ENCODE measurements at places on chromosomes 16 and 17.

- no peak for DNase-seq
These were observed 14.5 kb upstream of the PITPNM3 start for GRCh38 chr17:6570731-6571451.

DNA sequence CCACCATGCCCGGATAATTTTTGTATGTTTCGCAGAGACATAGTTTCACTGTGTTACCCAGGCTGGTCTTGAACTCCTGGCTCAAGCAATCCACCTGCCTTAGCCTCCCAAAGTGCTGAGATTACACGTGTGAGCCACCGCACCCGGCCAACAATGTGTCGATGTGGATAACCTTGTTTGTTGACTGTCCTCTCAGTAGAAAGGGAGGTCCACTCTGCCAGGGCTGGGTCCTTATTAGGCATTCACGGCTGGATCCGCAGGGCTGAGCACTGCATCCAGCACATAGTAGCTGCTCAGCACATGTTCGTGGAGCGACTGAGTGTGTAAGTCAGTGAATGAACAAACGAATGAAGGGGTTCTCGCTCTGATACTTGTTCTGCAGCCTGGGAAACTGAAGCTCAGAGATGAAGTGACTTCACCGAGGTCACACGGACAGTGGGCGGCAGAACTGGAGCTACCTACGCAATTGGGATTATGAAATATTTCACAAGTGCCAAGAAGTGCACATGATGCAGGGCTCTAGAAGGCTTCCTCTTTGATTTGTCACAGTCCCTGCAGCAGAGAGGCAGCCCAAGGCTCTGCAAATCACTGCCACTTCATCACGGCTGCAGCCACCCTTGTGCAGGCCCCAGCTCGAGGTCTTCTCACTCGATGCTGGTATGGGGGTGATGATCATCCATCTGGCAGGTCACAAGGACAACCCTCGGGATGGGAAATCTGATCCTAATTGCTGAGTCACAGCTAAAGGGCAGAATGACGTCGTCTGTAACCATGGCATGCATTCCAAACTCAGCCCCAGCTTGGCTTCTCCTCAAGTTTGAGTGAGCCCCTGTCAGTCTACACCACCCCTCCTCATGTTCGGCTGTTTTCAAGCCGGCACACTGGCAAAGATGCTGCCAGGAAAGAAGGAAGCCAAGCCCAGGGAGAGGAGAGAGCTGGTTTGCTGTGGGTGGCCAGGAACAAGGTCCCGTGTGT is 28.0 kb upstream of the SNN start:
- DNase-seq = peak; percentile 98

DNA sequence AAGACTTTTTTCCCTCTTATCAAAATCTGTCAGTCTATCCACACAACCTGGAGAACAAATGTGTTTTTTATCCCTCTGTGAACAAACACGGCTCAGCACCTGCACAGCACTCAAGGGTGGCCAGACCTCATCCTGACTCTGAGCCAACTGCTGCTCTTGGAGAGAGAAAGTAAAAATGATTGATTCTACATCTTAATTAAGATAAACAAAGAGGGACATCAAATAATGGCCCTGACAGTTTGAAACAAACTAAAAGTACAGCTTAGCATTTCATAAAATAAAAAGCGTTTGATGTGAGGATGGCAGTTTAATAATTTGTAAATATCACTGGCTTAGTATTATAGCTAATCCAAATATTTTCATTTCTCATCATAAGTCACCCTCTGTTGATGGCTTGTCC is 106.2 kb downstream of the SNX11 start:
- DNase-seq = no peak

- DNase-seq = no peak
These were observed 25.7 kb downstream of the NME2 start for GRCh38 chr17:51191895-51192294.

- no peak for DNase-seq
These were observed 42.4 kb downstream of the SNX11 start for GRCh38 chr17:48149787-48150463.

- DNase-seq = no peak
These were observed 171.0 kb downstream of the XYLT1 start for GRCh38 chr16:17299790-17300189.

- DNase-seq = no peak
These were observed 141.0 kb upstream of the CIBAR2 start for GRCh38 chr16:85253084-85253941.

- no peak for DNase-seq
These were observed 21.9 kb downstream of the AIPL1 start for GRCh38 chr17:6413065-6413464.
